Right ventricle myocardium superior (tissue), 1 donor: ENCODE measurements at places on chromosomes 11 and 22. TPM values are rescaled to one million over a fixed set of nuclear protein-coding genes. Genes with fewer than 3 reads are reported as not detected.
A peak's percentile ranks its signal among the peaks of the same experiment; 100 is the strongest.

DNA sequence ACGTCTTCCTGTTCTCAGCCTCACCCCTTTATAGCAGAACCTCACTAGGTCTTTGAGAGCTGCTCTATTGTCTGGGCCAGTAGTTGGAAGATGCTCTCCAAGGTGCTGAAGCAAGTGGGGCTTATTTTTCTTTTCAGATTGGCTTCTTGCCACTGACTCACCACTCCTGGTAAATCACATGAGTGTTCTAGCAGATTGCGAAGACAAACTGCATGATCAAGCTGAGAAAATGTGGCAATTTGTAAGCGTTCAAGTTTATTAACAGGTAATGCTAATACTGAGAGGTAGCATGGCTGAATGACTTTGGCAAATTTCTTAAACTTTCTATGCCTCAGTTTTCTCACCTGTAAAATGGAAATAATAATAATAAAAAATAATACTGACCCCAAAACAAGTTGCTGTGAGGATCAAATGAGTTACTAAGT is 59.2 kb downstream of the CACNG2 start:
- no peak for DNase-seq

- DNase-seq, result peak; percentile 75
Observed at GRCh38 chr11:1868636-1869291, 15.9 kb downstream of the LSP1 start.

TREH gene
- total RNA-seq, result not detected

DNA sequence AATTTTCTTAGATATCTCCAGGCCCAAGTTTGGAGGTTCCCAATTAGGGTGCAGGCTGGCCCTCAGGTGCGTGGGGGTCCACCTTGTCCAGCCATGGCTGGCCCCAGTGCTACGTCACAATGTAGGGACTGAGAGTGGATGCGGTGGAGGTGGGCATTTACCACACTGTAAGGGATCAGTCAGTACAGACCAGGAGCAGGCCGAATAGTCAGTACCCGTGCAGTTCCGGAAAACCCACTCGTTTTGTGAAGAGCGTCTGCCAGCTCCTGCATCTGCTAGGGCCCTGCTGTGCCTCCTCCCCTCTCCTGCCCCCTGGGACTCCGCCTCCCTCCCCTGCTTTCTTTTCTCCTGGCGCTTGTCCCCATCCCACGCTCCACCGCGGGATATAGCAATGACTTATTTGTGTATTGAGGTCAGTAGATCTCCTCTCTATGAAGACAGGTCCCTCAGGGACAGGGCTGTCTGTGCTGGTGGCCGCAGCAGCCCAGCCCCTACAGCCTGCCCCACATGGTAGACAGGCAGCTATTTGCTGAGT is 50.4 kb upstream of the SEPTIN5 start:
- peak; percentile 73 for DNase-seq

TESMIN gene
- total RNA-seq, result 0.46 TPM

GRCh38 chr11:112025707-112026106 is 499 bp downstream of the DLAT start:
- no peak for DNase-seq

GRCh38 chr11:45333001-45333971 is 47.1 kb upstream of the SYT13 start:
- DNase-seq, result peak; percentile 62

ST13 gene
- 206 TPM for total RNA-seq

TEX12 gene
- not detected for total RNA-seq

OR8D1 gene
- not detected for total RNA-seq

GRCh38 chr11:68828155-68828931 is 13.4 kb downstream of the CPT1A start:
- DNase-seq, result peak; percentile 61

- DNase-seq, result no peak
Observed at GRCh38 chr11:102727890-102728289, 3.1 kb upstream of the MMP8 start.

SUSD2 gene
- 2.6 TPM for total RNA-seq

KRTAP5-1 gene
- not detected for total RNA-seq

- DNase-seq, result no peak
Observed at GRCh38 chr22:45047260-45047659, 37.5 kb upstream of the PHF21B start.

PEX26 gene
- total RNA-seq, result 20.3 TPM

DNA sequence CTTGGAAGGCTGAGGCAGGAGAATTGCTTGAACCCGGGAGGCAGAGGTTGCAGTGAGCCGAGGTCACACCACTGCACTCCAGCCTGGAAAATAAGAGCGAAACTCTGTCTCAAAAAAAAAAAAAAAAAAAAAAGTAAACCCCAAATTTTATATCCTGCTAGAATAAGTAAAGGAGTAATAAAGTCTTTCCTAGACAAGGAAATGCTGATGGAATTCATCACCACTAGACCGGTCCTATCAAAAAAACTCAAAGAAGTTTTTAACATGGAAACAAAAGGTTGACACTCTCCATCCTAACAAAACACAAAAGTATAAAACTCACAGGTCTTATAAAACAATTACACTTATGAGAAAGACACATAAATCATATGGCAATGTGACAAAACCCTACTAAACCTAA is 213.9 kb downstream of the SBF2 start:
- no peak for DNase-seq

APOA4 gene
- not detected for total RNA-seq

CCDC73 gene
- total RNA-seq, result not detected

DNA sequence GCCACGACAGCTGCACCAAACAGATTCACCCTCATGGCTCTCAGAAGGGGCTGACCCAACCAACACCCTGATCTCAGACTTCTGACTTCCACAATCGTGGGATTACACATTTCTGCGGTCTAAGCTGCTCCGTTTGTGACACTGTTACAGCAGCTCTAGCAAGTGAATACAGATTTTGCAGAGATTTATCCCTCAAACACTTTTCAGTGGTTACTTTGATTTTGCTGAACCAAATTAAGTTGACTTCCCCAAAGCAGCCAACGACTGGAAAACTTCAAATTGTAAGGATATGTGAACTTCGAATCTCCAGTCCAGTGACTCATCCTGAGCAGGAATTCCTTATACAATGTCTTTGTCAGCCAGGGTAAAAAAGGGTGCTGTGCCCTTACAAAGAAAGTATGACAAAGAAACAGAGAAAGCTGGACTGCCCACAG is 14.8 kb upstream of the INCENP start:
- DNase-seq, result no peak

- peak; percentile 65 for DNase-seq
Observed at GRCh38 chr11:62445314-62445740, 26.5 kb downstream of the SCGB1A1 start.

EHF gene
- 2.3 TPM for total RNA-seq

- no peak for DNase-seq
Observed at GRCh38 chr11:25415793-25416192, 916.1 kb upstream of the ANO3 start.

TBRG1 gene
- 18.2 TPM for total RNA-seq

DNA sequence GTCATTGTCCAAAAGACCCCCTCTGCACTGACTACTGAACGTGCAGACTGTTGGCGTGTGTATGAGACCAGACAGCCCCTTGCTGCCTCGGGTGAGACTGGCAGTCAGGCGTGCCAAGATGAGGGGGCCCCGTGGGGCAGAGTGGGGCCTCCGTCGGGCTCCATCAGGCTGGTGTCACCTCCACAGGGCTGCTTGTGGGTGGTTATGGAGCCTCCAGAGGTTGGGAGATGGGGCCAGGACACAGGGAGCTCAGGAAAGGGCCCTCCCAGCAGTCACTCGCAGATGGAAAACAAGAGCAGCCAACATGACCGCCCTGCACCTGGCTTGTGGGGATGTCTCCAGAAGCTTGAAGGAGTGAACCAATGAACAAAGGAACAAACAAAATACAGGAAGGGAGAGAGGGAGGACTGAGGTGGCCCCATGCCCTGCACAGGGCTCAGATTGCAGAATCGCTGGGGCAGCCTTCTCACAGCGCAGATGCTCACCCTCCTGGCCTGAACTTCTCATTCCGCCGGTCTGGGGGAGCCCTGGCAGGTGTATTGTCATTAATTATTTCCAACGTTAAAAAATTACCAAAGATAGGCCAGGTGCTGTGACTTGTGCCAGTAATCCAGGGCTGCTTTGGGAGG is 5.5 kb upstream of the PHLDA2 start:
- no peak for DNase-seq

- DNase-seq, result peak; percentile 78
Observed at GRCh38 chr22:20268279-20269012, at the start of gene RTN4R. TSS of gene RTN4R (minus strand) at chr22:20268318. CDS start at chr22:20268092, 226 bp downstream.

DNA sequence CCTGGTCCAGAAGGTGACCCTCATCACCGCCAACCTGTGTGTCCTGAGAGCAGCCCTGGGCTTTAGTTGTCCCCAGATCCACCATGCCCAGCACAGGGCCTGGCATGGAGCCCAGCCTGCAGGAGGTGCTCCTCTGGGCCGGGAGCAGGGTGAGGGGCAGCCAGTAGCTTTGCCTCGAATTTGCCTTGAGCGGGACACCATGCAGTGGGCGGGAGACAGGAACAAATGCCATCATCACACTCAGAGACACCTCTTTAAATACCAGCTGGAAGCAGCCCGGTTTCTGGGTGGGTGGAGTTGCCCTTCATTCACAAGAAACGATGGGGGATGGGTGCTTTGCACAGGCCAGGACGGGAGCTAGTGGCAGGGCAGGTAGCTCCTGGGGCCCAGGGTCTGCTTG is 19.3 kb downstream of the FLRT1 start:
- DNase-seq, result peak; percentile 74

DNA sequence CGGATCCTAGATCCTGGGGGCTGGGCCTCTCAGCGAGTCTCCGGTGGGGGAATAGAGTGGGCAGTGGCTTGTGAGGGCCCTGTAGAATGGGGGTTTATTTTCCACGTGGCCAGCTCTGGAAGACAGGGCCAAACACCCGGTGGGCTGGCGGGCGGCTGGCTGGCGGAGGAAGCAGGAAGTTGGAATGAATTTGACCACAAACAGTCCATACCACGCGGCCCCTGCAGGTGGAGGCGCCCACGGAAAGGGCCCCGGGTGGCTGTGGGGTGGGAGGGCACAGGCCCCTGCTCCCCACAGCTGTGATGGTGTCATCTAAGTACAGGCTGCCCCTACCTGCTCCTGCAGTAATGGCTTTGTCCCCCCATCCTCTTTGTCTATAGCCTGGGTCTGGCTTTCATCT is 15.1 kb downstream of the MCAT start:
- DNase-seq, result no peak

MLC1 gene
- total RNA-seq, result 0.46 TPM

DNA sequence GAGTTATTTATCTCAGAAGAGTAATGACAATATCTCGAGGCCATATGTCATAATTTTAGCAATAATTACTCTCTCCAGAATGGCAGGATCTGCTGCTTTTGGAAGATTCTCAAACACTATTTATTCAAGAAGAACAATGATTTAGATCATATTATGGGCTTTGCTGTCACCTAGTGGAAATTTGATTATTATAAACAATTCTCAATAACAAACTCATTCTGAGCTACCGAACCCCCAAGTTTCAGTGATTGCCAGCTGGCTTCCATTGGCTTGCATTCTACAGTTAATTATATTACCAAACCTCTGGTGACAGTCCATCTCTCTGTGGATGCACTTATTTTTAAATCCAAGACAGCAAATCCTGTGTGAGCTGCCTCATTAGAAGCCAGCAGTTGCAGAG is 27.9 kb upstream of the SLC36A4 start:
- DNase-seq, result no peak

ROBO4 gene
- 21.9 TPM for total RNA-seq

DNA sequence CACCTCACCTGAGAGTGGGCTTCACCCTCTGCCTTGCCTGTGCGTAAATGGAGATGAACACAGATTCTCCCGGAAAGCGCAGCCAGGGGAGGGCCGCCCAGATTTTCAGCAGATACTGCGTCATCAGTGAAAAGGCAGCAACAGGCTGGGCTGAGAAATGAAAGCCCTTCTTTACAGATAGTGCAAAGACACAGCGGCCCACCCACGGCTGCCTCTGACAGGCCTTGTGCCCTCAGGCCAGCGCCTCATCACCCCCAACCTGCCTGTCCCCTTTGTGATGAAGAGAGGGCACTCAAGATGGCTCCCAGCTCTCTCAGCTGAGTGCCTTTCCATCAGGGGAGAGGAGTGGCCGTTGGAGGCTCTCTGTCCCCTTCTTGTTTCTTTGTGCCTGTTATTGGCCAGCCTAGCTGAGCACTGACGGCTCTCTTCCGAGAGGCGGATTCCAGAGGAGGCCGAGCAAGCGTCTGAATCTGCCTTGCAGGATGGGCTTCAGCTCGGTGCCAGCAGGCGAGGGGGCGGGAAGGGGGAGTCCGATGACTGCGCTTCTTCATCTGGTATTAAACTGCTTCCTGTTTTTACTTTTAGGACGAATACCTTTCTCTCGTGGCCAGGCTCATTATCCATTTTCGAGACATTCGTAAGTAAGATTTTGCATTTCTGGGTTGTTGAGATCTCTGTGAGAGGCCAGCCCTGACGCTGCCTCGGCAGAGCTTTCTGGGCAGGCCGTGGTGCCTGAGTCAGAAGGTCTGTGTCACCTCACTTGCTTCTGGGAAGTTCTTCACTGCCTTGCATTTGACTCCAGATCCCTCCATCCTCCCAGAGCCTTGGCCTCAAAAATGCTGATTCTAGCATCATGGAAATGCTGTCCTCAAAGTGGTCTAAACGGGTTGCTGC is 43.7 kb downstream of the MED15 start:
- no peak for DNase-seq

GRCh38 chr11:44351006-44351660 is 41.2 kb upstream of the ALX4 start:
- DNase-seq, result no peak
